ENCODE measurements at places on chromosomes 3 and 15.
A peak's percentile ranks its signal among the peaks of the same experiment; 100 is the strongest.

- no peak for DNase-seq
Measured at GRCh38 chr3:38036286-38036685, 2.7 kb upstream of the DLEC1 start.

- no peak for DNase-seq
Measured at GRCh38 chr3:179026636-179027035, 45.0 kb downstream of the ZMAT3 start.

- DNase-seq, result no peak
Measured at GRCh38 chr3:137766876-137767537, 2.9 kb downstream of the SOX14 start.

- DNase-seq, result no peak
Measured at GRCh38 chr15:83605111-83605945, 48.6 kb upstream of the ADAMTSL3 start.

- peak; percentile 99 for DNase-seq
Measured at GRCh38 chr15:68586274-68586961, 7.6 kb downstream of the CORO2B start.

DNA sequence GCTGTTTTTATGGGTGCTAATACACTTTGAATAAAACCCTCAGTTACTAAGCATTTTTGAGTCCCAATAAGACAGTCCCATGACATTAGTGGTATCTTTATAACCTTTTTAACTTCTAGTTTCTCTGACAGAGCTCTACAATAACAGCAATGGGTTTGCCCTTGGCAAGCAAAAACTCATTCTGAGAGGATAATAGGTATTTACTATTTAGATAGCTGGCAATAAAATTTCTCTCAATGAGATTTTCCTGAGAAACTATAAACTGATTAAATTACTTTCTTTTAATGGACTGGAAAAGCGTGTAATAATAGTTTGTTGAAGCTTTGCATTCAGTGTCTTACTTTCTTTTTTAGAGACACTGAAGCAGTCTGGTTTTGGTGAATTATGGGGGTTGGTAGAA is 168.0 kb upstream of the MLF1 start:
- no peak for DNase-seq

Measured in kidney tubule cell (primary cell).